ENCODE measurements at places on chromosomes 1 and 21.

GRCh38 chr21:35430260-35430659 is 381.2 kb upstream of the RUNX1 start:
- DNase-seq = no peak

- no peak for DNase-seq
Measured at GRCh38 chr1:189786761-189787160, 690.9 kb downstream of the BRINP3 start.

DNA sequence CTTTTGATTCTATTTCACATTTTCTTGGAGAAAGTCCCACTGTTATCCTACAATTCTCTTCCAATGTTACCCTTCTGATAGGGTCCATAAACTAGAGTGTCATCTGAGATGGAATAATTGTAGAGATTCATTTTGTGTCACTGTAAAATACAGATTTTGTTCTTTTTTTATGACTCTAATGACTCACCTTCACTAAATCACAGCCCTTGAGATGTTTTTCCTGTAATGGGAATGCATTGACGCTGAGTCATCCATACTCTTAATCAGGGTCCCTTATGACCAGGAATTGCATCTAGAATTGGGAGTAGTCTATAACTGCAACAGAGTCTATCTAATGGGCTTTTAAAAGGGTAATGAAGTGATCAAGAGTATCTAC is 315.5 kb downstream of the TGFB2 start:
- DNase-seq = no peak

DNA sequence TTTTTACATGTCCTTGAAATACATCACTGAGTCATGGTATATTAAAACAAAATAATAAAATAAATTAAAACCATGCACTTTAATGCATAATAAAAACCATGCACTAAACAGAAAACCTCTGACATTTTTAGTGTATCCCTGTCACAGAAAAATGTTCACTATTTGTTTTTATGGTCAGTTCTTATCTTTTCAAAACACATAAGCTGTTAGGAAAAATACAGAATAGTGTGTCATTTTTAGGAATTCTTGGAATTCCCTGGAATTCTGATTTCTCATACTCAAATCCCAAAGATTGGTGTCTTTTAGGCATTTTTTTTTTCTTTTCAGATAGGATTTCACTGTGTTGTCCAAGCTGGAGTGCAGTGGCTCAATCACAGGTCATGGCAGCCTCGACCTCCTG is 25.1 kb upstream of the TINAGL1 start:
- DNase-seq = no peak

GRCh38 chr1:231603598-231604275 is 22.9 kb upstream of the DISC1 start:
- DNase-seq = peak; percentile 83

Data from inflammatory macrophage (primary cell).